ENCODE measurements at places on chromosomes 7 and 10.

DNA sequence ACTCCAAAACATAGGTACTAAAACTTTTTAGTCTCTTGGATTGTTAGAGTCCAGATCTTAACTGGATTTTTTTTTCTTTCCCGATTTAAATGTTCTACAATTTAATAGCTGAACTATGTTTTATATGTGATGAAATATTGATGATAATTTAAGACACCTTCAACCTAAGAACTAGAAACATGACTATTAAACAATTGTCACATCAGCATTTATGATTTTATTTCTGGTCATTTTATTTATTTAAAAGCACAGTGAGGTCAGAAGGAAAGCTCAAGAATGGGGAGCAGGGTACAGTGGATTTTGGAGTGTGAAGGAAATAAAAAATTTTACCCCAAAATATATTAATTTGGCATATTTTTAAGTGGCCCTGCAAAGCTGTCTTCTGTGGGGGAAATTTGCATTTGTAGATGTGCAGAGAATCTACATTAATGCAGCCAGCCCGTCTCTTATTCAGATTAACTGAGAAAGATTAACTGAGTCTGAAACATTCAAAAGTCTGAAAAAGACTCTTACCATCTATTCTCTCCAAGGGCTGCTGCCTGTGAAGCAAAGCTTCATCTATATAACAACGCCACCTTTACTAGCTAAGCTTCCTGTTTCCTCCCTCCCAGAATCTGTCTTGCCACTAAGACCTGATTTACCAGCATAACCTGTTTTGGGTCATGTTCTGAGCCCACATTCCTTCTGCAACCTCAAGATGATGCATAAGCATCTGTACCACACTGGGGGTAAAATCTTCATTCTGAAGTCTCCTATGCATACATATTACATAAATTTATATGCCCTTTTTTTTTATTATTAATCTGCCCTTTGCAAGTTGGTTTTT is 86.4 kb downstream of the TMEM106B start:
- DNase-seq = no peak

- no peak for DNase-seq
Observed at GRCh38 chr10:72270607-72271281, 3.0 kb upstream of the DDIT4 start.

DNA sequence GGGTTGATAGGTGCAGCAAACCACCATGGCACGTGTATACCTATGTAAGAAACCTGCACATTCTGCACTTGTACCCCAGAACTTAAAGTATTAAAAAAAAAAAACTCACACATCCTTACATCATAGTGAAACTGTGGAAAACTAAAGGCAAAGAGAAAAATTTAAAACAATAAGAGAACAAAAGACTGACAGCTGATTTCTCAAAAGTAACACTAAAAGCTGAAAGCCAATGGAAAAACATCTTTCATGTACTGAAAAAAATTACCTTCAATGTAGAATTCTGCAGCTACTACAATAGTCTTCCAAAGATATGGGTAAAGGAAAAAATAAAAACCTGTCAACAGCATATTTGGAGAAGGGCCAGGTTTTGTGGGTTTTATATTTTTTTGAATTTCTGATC is 729.1 kb upstream of the NRP1 start:
- no peak for DNase-seq

- DNase-seq = no peak
Observed at GRCh38 chr7:45919993-45920459, 1.0 kb downstream of the IGFBP3 start.

- no peak for DNase-seq
Observed at GRCh38 chr10:71266147-71266917, 52.7 kb upstream of the SLC29A3 start.

DNA sequence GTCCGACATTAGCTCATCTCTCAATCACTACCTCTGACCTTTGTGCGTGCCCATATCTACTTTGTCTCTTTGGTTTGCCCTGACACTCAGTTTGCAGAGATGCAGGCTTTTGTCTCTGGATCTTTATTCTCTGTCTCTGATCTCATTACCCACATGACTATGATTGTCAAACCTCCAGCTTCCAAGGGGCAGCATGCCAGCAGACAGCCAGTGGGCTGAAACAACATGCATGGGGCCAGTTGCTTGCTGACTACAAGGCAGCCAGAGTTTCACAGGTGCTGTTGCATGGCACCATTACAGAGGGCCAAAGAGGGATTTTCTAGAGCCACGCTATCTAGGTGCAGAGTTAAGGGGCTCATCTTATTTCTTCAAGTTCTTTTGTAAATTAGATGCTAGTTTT is 146.2 kb downstream of the SPAG6 start:
- no peak for DNase-seq

GRCh38 chr7:151517601-151518104 is 2.0 kb downstream of the RHEB start:
- DNase-seq = no peak

GRCh38 chr7:98265841-98266271 is 13.8 kb upstream of the TECPR1 start:
- DNase-seq = peak; percentile 56

DNA sequence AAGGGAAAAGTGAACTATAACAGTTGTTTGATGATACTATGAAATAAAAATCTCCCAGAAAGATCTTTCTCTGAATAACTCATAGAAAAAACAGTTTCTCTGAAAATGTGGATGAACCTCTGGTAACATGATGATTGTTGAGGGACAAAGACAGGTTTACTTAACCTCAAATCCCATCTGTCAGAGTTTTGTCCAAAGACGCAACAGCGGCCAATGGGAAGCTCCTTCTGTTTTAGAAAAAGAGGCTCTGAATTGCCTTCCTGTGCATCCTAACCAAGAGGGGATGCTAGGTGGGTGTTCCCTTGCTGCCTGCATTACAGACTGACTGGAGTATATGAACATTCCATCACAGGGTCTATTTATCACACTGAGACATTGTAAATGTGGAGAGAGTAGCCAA is 8.9 kb upstream of the HYCC1 start:
- DNase-seq = no peak

DNA sequence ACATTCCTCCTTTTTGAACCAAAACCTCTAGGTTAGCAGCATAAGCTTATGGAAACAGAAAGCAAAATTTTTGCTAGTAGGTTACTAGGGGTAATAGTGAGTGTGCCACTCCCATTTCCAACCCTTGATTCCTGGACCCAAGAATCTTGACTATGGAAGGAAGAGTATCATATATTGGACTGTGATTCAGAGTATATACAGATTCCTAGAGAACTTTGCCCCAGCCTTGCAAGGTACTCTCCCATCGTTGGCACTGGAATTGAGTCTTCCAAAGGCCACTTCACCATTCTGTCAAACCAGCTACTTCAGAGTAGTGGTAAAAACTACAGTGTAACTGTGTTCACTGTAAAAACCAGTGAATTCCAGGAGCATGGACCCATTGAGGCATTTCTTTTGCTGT is 69.4 kb downstream of the LRRC17 start:
- DNase-seq = no peak

GRCh38 chr10:5617521-5617920 is 48.9 kb downstream of the ASB13 start:
- no peak for DNase-seq

DNA sequence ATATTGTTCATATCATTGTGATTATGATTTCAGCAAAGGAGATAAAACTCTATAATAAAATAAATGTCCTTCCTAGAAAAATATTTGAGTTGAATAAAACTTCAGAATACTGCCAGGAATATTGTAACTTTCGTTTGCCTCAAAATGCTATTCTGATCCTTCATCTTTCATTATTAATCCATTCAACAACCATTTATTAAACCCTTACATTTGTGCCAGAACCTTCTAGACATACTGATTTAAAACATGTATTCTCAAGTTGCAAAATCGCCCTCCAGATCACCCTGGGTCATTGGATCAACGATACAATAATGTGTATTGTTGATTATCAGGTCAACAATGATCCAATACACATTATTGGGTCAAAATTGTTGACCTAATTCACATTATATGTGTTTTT is 759.8 kb downstream of the CNTNAP2 start:
- no peak for DNase-seq

DNA sequence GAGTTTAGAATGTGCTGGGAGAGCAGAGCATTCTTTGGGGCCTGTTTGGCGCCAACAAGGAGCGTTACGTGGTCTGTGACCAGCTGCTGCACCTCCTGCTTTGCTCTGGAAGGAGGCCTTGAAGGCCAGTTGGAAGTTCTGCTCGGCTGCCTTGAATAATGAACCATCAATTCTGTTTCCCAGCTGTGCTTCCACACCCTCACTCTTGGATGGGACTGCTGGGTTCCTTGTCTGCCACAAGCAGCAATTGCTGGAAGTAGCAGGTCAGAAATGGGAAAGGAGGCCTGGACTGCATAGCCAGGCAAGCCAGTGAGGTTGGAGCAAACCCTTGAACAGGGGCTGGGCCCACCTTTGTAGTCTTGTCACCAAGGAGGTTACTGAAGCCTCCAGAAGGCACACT is 86.6 kb upstream of the INSYN2A start:
- DNase-seq = no peak

GRCh38 chr10:32149252-32149955 is 93.2 kb upstream of the KIF5B start:
- DNase-seq = no peak

- DNase-seq = no peak
Observed at GRCh38 chr7:95883217-95883616, 110.9 kb downstream of the DYNC1I1 start.

- no peak for DNase-seq
Observed at GRCh38 chr10:73247509-73248258, 629 bp upstream of the DNAJC9 start.

DNA sequence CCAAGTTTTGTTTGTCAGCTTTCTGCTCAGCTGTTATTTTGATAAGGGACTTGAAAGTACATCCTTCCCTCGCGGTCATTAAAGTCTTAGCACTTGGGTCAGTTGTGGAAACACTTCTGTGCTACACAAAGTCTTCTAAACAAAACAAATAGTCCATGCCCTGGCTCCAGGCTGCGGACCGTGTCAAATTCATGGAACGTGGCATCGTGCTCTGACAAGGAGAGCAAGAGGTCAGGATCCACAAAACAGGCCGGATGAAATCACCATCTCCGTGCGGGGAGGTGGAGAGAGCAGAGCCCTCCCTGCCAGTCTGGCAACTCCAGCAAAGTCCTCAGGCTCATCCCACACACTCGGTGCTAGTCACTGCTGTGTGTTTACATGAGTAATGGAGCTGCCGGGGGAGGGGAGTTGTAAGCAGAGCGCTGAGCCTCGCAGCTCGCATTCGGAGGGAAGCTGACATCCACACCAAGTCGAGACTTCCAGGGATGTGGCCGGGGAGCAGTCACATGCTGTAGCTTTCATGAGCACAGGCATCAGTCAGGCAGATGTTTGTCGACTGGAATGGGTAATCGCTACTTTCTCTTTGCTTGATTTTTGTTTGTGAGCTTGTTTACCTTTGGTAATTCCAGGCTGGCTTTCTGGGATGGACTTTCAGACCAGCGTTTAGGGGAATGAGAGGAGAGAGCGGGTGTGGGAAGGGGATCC is 147.6 kb downstream of the ARID5B start:
- DNase-seq = peak; percentile 79

- DNase-seq = no peak
Observed at GRCh38 chr7:19928247-19928646, 154.8 kb upstream of the TMEM196 start.

DNA sequence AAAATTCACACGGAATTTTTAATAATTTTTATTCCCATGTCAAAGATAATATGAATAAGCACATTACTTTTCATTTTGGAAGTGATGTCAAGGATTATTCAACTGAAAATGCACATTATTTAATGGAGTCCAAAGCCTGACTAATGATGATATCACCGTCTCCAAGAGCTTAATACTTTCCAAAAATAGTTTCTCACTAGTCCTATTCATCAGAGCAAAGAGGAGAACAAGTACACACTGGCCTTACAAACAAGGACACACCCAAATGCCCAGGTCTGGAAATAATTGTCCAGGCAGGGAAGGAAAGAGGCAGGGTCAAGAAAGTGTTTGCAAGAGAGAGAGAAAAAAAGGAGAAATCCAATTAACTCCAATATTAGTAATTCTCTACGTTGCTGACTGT is 216.8 kb upstream of the CCDC6 start:
- peak; percentile 22 for DNase-seq

- DNase-seq = no peak
Observed at GRCh38 chr7:47940088-47941013, 7.9 kb downstream of the PKD1L1 start.

DNA sequence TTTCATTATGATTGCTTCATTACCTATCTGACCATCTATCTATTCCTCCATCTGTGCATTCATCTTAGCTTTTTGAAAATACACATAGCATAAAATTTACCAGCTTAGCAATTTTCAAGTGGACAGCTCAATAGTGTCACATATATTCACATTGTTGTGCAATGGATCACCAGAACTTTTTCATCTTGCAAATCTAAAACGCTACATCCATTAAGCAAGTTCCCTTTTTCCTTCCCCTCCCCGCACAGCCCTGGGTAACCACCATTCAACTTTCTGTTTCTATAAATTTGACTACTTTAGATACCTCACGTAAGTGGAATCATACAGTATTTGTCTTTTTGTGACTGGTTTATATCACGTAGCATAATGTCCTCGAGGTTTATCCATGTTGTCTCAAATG is 78.0 kb upstream of the ADRB1 start:
- no peak for DNase-seq

GRCh38 chr10:70908406-70909296 is 20.3 kb upstream of the PCBD1 start:
- DNase-seq = no peak

- no peak for DNase-seq
Observed at GRCh38 chr10:101489355-101489754, 98.7 kb downstream of the POLL start.

DNA sequence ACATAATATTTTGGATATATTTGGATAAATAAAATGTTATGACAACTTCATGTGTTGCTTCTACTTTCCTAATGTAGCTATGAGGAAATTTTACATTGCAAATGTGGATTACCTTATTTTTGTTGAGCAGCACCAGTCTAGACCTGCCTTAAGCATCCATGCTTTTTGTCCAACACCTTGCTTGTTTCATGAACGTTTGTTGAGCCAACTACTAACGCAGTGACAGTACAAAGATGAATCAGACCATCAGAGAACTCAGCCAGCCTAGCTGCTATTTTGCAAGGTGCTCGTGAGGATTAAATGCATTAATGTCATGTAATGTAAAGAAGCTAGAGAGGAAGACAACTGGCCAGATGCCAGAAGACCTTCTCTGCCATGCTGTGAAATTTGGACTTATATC is 1.1 kb upstream of the ZC3HAV1L start:
- no peak for DNase-seq

DNA sequence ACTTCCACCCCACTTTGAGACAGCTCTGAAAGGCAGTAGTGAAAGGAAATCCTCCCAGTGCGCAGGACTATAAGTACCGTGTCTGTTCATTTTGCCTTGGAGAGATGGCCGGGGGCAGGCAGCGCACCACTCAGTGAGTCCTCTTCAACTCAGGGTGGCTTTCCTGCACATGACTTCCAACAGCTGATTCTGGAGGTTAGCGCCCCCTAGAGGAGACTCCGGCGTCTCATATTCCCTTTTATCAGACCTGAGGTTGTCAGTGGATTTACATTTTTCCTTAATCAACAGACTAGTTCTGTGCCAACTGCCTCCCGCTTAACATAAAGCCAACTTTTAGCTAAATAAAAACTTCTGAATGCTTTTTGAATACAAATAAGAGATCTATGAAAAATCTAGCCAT is 101.0 kb downstream of the HERPUD2 start:
- no peak for DNase-seq

- DNase-seq = no peak
Observed at GRCh38 chr10:75592151-75592787, 160.8 kb downstream of the LRMDA start.

Measured in HS-27A (cell line).